Activated T-cell treated with anti-CD3 and anti-CD28 coated beads, Interleukin-2, amount 50 U/mL, for 72 hours (primary cell): ENCODE measurements at places on chromosomes 5 and 9.

DNA sequence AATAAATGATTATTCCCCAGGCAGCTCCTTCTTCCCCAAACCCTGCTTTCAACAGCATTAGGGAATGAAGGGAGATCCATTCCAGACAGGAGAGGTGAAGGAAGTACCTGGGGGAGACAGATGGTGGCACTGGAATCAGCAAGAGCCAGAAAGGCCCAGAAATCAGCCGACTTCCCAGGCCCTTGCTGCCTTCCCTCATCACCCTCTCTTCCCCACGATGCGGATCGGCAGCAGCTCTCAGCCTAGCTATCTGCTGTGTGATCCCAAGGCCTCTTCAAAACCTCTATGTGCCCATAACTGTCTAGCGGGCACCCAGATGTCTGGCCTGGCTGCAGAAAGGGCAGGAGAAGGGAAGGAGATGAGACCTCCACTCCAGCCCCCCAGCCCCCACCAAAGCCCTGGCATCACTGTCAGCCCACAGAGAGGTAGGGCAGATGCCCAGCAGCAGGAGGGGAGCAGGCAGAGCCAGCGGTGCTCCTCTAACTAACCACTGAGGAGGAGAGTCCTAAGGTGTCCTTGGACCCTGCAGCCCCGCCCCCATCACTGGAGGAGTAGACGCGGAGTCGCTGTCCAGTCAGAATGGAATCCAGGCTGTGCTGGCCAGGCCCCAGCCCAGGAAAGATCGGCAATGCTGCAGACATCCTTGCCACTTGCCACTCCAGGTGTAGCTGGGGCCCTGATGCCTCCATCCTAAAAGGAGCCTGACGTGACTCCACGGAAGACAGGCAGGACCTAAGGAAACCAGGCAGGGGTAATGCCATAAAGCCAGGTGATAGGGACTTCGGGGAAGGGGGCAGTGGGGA lies 12.7 kb downstream of the CNTFR start:
- no peak for DNase-seq

- peak; percentile 13 for DNase-seq
Observed at GRCh38 chr5:56011835-56012234, 17.1 kb upstream of the IL6ST start.

- no peak for DNase-seq
Observed at GRCh38 chr9:113538131-113538530, 74.6 kb downstream of the RGS3 start.

DNA sequence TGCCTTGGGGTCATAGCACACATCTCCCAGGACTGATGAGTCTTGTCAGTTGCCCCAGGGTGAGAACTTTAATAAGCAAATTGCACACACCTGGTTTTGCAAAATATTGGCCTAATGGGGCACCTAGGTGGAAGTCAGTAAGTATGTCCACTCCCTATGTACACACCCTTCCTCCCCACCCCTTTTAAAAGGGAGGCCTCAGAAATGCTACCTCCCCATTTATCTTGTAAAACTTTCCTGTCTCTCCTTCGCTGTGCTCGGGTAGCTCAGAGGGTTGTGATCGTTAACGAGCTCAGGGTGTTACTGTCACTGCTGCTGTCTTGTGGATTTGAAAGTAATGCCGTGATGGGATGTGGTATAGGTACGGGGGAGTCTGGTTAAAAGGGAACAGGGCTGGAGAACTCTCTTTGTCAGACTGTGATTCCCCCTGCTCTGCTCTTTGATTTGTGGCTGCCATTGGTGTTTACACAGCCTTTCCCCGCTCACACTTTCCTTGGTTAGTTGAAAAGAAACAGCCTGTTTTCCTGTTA lies 26.2 kb downstream of the ZNF462 start:
- no peak for DNase-seq

DNA sequence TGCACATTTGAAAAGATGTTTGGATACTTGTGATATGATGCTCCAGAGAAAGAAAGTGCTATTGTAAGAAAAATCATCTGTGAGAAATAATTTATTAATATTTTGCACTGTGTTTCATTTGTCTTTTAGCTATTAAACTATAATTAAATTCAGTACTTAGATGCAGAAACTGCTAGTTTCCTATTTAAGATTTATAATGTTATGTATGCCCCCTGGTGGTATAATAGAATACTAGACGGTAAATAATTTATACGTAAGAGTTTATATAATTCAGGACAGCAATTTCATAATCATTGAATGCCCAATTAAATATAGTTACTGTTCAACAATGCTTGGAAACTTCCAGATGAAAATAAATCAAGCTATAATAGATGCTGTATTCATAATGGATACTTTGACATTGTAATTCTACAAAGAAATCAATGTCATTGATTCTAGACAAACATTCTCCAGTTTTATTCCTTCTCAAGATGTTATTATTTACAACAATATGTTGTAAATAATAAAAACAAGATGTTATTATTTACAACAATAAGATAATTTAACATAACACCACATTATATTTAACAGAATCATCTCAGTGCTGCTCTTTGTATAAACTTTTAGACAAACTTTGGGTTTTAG lies 101.0 kb downstream of the TMEM232 start:
- no peak for DNase-seq
